ENCODE measurements at places on chromosomes 12 and 14.

- DNase-seq, result no peak
Observed at GRCh38 chr14:91062600-91062999, 2.2 kb upstream of the RPS6KA5 start.

DNA sequence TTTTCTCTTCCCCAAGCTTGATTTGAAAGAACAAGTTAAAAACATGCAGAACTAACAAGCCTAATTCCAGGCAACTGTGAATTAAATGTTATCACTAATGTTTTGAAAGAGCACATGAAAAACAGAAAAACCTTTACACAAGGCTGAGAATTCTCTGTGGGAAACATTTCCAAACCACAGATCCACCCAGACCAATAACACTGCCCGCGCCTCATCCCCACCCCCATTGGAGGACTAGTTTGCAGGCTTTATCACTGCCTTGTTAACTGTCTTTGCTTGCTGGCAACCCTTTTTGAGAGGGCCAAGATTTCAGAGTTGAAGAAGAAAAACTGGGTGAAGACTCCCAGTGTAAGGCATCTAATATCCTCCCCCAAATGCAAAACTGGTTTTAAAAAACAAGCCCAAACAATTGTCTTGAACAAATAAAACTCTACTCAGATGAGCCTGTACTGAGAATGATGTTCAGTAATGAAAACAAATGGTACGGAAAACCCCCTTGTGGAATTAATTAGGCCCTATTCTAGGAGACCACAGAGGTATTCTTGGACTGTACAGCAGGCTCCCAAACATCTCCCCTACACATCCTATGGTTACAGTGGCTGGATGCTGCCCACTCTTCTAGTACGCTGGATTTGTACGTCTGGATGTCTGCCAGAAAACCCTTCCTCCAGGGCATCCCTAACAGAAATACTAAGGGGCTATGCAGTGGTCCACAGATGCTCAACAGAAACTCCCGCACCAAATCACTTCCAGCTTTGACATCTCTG, 5.8 kb downstream of the MAX start:
- DNase-seq, result no peak

DNA sequence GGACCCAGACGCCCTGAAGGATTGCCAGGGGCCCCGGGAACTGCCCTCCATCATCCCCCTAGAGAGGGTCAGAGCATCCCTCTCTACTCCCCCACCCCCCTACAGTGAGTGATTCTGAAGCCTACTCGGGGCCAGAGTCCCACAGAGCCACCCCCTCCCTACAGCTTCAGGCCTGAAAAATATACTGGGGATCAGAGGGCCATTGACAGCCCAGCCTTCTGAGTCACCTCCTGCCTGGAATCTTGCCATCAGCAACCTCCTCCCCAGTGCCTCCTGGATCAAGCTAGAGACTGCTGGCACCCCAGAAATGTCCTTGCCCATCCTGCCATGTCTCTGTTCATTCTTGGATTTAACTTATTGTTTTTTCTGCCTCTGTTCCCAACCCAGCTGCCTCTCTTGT, 21.7 kb upstream of the MIA2 start:
- no peak for DNase-seq

- DNase-seq, result no peak
Observed at GRCh38 chr12:104938371-104938770, 19.7 kb downstream of the SLC41A2 start.

- DNase-seq, result no peak
Observed at GRCh38 chr12:122250047-122250446, 16.2 kb downstream of the VPS33A start.

GRCh38 chr14:101418601-101419000, 142.7 kb upstream of the DIO3 start:
- no peak for DNase-seq

- DNase-seq, result no peak
Observed at GRCh38 chr14:71514941-71515919, 417.0 kb upstream of the RGS6 start.

DNA sequence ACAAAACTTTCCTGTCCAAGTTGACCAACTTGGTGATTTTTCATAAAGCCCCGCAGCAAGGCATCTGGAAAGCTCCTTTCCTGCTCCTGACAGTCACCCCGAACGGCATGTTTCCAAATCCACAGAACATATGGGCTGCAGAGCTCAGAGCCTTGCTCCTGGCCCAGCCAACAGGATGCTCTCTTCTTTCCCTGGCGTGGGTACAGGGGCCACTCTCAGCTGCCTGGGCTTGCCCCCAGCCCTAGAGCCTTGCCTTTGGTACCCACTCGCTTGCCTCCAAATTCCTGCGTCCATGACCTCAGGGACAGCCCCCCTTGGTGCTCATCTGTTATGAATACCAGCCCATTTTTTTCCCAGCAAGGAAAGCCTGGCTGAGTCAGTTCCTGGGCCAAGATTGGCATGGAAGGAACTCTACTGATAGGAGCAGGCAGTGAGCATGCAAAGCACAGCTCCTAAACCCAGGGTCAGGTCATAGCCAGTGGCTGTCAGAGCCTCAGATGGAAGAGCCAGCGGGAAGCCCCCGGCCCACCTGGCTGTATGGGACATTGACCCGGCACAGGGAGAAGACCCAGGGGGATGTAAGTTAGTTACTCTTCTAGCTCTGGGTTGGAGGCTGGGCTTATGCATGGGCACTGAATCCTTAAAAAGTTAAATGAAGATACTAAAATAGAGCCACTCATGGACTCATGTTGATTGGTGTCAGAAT, 105.3 kb upstream of the RTL1 start:
- no peak for DNase-seq

- no peak for DNase-seq
Observed at GRCh38 chr14:58130116-58130782, 21.8 kb downstream of the ARMH4 start.

Measured in CMK (cell line).